ENCODE measurements at places on chromosomes 5 and 9.

DNA sequence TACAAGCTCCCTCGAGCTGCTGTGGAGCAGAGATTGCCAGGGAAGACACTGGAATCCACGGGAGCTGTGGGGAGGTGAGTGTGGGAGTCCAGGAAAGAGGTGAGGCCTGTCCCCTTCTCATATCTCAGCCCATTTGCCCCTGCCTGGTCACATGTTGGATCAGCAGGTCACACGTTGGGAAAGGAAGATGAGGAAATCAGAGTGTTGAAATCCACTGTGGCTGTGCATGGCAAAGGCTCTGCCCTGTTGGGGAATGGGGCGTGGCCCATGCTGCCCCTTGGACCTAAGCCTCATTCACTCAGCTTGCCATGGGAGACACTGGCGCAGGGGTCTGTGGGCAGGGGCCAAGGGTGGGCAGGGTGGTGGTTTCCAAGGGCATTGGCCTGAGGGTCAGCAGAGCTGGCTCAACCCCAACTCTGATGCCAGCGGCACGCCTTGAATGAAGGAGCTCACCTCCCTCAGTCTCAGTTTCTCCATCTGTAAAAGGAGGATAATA, 85.4 kb upstream of the CPEB4 start:
- DNase-seq = no peak

DNA sequence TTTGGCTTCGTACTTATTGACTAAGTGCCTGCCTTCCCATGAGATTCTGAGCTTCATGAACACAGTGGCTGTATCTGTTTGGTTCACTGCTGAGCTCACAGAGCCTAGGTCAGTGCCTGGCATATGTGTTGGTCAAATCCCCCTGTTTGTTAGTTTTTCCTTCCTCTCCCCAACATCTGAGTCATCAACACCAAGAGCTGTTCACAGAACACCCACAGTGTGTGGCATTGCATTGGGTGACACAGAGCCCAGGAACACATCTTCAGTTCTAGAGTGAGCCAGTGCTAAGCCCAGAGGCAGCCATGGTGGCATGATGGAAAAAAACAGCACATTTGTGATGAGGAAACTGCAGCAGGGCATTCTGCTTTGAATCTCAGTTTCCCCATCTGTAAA, 294.6 kb downstream of the SEC61B start:
- no peak for DNase-seq

- no peak for DNase-seq
Observed at GRCh38 chr5:20286512-20286911, 298.5 kb upstream of the CDH18 start.

DNA sequence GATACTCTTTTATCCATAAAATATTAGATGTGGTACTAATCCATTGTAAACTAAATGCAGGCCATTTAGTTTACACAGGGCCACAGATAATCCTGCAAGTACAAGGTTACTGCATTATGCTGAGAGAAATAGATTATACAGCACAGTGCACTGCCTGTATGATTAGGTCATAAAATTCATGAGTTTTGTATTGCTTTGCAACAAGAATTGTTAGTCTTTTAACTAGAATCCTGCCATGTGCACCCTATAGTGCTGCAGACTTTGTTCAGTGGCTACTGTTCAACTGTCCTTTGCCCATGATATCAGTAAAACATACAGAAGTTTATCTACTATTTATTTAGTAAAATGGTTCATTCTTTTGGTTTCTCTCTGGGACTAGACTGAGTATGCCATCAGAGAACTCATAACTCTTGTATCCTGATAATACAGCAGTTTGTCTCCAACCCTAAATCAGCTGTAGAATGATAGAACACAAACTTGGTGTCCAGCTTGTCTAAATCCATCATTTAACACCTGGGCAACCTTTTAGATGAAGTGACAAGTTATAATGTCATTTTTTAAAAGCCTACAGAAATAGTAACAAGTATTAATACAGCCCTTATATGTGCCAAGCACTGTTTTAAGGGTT, 291.2 kb downstream of the TMEM167A start:
- no peak for DNase-seq

DNA sequence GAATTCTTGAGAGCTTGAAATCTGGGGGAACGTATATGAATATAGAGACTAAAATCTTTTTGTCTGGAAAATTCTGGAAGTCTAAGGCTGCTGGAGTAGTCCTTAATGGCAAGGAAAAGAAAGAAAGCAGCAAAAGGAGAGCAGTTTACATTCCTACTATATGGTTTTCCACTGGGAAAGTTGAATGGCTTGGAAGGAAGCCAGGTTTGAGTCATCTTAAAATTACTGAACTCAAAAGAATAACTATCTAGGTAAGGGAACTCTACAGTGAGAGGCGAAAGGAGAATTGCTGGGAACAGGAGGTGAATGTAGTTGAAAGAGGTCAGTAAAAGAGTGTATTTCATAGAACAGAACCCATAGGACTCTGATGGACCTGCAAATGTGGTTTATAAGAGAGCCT, 258.1 kb upstream of the EDIL3 start:
- DNase-seq = no peak

DNA sequence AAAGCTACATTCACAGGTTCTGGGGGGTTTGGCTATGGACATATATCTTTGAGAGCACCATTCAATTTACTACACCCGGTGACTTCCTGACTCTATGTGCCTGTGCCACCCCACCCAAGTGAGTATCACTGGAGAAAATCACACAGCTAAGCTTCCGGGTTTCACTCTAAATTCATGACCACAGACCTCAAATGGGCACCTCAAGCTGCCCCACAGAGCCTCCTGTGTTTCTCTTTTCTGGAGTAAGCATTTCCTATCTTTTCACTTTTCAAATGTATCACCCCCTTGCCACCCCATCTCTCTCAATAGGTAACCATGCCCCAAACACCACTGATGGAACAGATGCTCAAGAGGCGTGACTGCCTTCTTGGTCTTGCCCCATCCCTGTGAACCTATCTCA, 49.2 kb upstream of the NEK6 start:
- no peak for DNase-seq

DNA sequence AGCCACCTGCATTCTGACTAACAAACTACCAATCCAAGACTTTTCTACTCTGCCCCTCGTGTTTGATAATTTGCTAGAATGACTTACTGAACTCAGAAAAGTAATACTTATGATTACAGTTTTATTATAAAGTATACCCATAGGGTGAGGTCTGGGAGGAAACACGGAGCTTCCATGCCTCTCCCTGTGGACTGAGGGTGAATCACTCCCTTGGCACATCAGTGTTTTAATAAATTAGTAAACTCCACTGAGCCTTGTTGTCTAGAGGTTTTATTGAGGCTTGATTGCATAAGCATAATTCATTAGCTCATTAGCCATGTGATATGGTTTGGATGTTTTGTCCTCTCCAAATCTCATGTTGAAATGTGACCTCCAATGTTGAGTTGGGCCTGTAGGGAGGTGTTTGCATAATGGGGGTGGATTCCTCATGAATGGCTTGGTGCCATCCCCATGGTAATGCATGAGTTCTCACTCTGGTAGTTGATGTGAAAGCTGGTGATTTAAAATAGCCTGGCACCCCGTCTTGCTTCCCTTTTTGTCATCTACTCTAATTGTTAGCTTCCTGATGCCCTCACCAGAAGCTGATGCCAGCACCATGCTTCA, 233.6 kb upstream of the TRPC7 start:
- DNase-seq = no peak

GRCh38 chr9:4235871-4236804, 63.7 kb downstream of the GLIS3 start:
- DNase-seq = no peak

DNA sequence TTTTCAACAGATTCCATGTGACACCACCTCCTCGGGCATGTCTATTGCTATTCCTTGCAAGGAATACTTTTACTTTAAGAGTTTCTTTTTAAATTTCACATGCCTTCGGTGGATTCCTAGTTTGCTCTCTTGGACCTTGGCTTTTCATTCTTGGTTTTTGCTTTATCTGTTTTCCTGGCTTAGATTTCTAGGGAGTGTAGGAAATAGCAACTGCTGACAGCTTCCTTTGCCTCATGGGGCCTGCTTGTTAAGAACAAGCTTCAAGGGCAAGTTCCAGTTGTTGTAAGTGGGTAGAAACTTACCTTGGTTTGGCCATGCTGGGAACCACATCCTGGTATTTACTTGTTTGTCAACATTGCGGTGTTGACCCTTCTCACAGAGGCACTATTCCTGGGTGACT, 348.5 kb downstream of the DMAC1 start:
- DNase-seq = no peak
